ENCODE measurements at places on chromosomes 7 and 10. TPM values are rescaled to one million over a fixed set of nuclear protein-coding genes. Genes with fewer than 3 reads are reported as not detected.

The TUBB8 gene
- total RNA-seq = not detected

DNA sequence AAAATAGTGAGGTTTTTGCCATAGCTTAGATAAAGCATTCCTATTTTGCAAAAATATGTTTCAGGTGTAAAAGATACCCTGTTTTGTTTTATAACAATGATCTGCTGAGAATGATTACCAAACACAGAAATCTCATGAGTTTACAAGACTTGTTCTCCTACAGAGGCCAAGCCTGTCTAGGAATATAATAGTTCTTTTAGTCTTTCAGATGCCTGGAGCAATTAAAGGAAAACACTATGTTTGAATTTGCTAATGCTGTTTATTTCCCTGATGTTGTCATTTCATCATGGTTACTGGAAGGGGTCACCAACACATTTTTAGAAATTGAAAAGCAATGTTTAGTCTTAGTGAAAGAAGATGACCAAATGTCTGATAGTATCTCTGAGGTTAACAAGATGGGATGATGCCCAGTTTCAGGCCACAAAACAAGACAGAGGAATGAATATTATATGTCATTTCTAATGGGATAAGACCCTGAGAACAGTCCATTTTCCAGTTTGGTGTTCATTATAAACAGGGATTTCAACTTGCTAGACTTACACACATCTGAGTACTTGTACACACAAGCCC lies 559.9 kb downstream of the INHBA start:
- DNase-seq = no peak

DNA sequence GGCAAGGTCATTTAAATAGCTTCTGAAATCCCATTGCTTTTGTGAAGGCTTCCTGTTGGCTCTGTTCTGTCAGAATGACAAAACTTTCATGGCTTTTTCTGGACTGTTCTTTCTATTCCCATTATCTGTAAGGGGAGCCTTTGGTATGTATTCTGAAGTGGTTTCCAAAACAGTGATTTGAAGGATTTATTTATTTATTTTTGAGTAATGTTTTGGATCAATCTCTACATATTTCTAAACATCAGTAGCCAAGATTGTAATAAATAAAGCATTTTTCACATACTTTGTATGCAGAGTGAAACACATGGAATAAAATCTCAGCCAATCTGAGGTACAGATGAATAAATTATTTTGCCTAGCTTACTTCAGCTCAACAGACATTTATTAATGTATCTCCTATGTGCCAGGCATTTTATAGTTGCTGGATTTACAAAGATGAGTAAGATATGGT lies 121.1 kb downstream of the BBS9 start:
- DNase-seq = no peak

DNA sequence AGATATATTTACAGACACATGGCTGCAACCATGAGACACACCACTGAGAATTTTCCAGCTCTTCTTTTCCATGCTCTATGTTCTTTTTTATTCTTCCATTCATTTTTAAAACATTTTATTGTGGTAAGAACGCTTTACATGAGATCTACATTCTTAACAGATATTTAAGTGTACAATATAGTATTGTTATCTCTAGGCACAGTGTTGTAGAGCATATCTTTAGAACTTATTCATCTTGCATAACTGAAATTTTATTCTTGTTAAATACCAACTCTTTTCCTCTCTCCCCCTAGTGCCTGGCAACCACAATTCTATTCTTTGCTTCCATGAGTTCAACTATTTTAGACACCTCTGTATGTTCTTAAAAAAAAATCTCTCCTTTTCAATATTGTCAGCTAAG lies 67.1 kb upstream of the HABP2 start:
- DNase-seq = no peak

The SPAG6 gene
- total RNA-seq = not detected

DNA sequence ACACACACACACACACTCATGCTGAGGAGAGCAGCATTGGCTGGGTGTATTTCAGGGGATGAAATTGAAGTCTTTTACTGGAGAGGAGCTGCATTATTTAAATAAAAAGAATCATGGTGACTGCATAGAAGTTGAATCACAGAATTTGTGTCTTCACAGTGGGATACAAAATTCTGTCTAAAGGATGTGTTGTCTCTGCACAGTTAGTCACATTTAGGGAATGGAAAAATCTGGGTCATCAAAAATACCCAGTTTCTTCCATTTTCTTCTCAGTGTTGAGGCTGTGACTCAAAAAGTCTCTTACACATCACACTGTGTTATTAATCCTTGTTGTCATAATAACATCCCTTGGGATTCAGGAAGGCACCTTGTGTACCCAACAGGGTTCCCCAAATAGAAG lies 10.9 kb downstream of the PAPSS2 start:
- DNase-seq = no peak

The SPDYE5 gene
- total RNA-seq = not detected
